ENCODE measurements at places on chromosomes 16 and 17.

DNA sequence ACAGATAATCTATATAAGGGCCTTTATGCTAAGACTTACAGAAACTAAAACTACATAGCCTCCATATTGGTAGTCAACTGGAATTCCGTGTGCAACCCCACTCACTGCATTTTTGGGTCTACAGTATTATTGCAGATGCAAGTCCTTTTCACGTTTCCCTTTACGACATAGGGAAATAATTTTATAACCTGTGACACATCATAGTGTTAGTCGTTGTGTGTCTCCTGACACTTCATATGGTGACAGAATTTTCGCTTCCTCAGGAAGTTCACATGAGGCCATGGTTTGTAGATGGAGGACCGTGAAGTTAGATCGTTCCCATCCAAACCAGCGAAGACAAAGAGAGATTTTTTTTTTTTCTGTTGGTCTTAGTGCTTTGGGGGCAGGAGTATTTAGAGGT lies 15.7 kb upstream of the MRC2 start:
- no peak for DNase-seq

GRCh38 chr16:66152823-66153393 lies 213.6 kb upstream of the CDH5 start:
- DNase-seq: no peak

GRCh38 chr16:85767531-85767930 lies 16.6 kb upstream of the C16orf74 start:
- no peak for DNase-seq

DNA sequence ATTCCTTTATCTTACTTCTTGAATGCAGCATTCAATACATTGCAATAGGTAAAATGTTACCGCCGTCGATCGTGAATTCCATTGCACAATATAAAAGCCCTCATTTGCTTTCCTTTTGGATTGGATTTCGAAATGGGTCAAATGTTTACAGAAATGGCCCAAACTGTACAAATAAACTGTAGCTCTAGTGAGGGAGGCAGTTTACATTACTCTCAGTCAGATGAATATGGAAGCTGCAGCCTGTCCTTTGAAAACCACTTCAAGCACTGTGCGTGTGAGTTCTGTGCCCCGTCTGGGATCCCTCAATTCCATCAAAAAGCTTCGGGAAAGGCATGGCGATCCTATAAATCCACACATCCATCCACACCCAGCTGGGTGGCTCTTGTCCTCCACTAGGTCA lies 258.6 kb upstream of the FOXF1 start:
- no peak for DNase-seq

- no peak for DNase-seq
These were observed 128.8 kb upstream of the FOXF1 start for GRCh38 chr16:86381491-86381890.

All from stimulated activated CD4-positive, alpha-beta T cell treated with anti-CD3 and anti-CD28 coated beads, Interleukin-4, amount 100 ng/mL, for 24 hours (primary cell).